ENCODE measurements at places on chromosomes 13 and 19.

DNA sequence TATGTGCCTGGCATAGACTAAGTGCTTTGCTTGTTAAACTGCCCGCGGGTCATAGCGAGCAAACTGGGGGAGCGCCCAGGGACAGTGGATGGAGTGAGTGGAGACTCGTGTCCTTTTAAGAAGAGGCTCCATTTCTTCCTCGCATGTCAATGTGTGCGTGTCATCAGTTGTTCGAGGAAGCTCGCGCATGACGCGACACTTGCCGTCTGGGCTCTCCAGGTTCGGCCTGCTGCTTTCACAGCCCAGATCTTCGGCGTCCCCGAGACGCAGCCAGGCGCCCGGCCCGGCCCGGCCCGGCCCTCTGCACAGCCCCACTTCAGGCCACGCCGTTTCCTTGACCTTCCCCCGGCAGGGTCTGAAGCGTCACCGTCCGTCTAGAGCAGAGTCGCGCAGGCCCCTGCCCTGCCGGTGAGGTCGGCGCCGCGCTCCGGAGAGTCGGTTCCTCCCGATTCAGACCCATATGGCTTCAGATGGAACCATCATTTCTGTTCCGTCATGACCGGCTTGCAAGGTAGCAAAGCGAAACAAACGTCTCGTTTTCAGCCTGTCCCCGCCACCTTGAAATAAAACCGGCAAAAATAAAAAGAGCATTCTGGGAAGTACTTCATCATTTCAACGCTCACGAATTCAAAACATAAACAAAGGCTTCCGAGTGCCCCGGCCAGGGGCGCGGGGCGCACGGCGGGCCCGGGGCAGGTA, 599 bp upstream of the ARHGEF7 start:
- DNase-seq, result no peak

- no peak for DNase-seq
Observed at GRCh38 chr13:26618726-26619125, 61.2 kb downstream of the WASF3 start.

GRCh38 chr19:18503971-18504885, 17.6 kb downstream of the ELL start:
- DNase-seq, result no peak

DNA sequence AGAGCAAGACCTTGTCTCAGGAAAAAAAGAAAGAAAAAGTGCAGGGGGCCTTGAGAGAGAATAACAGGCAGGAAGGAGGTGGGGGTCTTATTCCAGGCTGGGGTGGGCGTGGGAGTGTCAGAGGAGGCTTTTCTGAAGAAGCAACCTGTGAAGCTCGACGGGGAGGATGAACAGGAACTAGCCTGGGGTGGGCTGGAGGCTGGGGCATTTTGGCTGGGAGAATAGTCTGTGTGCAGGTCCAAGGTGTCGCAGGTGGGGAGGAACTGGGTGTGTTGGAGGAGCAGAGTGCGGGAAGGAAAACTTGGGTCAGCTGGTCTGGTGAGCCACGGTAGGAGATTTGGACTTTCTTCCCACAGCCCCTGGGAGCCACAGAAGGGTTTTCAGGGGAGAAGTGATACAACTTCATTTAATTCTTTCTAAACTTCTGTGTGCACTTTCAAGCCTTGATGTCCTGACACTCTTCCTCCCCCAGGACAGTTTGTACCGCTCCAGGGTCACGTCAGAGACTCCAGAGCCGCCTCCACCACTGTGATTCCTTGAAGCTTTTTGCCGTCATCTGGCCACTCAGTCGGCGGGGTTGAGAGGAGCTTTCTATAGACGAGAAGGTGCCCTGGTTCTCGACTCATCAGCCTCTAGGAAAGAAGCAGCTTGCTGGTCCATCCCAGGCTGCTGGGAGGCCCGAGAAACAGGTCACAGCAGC, 138.7 kb downstream of the SIPA1L3 start:
- DNase-seq, result no peak

- DNase-seq, result no peak
Observed at GRCh38 chr13:77306458-77306857, 20.4 kb downstream of the MYCBP2 start.

DNA sequence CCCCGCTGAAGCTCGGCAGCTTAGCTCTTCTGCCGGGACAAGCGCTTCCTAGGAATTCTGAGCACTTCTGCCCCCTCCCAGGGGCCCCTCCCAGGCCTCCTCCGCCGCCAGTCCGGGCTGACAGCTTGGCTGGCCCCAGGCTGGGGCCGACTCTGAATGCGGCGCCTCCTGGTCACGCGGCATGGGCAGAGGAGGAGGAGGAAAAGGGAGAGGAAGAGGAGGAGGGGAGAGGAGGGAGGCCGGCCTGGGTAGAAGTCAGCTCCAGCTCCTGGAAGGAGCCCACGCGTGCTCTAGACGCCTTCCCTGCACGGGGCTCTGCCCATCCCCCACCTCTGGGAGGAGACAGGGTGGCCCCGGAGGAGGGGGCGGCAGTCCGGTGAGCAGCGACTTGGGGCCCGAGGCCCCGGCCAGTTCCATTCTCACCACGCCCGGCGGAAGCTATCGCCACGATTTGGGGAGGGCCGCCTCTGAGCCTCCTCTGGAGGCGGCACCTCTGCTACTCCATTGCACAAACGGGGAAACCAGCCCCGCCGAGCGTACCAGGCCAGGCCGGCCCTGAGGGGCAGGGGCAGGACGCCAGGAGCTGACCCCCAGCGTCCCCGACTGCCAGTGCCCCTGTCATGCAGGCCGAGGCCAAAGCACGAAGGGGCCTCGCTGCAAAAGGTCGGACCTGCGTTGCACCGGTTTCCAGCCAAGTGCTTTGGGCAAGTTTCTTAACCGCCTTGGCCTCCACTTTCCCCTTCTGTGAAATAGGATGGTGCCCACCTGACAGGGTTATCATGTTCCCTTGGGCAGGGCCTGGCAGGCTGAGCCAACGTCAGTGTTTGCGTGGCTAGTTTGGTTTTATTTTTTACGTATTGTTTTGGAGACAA, 31.6 kb downstream of the CCNE1 start:
- no peak for DNase-seq

DNA sequence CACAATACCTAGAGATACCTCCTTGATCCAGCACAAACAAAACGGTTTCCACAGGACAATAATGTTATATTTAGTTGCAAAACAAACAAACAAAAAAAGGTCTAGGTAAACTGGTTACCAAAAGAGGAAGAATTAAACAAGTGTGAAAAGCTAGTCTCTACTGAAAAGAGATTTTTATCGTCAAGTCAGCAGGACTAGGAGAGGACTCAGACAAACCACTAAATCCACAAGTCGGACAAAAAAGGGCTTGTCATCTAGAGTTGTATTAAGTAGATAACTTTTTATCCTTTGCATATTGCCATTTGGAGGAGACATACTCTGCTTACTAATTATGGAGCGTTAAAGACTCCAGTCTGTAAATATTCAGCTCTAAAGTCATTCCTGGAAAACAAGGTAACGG, 9.9 kb upstream of the KPNA3 start:
- DNase-seq, result no peak

GRCh38 chr13:50668691-50669271, 174.7 kb downstream of the DLEU7 start:
- DNase-seq, result no peak

- DNase-seq, result no peak
Observed at GRCh38 chr13:98981369-98982080, 3.7 kb upstream of the DOCK9 start.

DNA sequence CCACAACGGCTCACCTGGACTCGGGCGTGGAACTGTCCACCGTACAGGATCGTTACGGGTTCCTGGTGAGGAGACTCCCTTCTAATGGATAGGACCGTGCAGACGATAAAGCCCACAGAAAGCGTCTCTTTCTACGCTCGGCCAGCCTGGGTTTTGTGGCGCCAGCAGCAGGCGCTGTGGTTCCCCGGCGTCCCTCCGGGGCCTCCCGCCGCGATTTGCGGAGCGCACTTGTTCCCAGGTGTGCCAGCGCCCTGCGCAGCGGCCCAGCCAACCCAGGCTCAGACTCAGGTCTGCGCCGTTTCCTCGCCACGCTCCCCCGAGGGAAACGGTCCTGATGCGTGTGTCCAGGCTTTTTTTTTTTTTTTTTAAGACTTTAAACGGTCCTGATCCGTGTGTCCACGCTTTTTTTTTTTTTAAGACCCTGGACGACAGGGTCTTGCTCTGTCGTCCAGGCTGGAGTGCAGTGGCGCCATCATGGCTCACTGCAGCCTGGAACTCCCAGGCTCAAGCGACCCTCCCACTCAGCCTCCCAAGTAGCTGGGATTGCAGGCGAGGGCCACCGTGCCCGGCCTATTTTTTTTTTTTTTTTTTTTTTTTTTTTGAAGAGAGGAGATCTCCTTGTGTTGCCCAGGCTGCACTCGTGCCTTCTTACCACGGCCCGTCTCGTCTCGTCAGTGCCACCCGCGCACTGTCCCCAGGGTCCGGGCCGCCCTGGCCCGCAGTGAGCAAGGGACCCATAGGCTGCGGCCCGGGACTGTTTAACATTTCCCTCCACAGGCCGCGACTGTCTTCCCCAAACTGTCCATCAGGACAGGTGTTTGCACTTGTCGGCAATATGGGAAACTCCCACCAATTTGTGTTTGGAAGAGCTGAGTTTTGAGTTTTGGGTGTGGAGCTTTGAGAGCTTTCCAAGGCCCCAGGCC, 23.8 kb downstream of the GJA3 start:
- DNase-seq, result no peak

GRCh38 chr13:111486801-111487200, 166.4 kb downstream of the TEX29 start:
- DNase-seq, result no peak

DNA sequence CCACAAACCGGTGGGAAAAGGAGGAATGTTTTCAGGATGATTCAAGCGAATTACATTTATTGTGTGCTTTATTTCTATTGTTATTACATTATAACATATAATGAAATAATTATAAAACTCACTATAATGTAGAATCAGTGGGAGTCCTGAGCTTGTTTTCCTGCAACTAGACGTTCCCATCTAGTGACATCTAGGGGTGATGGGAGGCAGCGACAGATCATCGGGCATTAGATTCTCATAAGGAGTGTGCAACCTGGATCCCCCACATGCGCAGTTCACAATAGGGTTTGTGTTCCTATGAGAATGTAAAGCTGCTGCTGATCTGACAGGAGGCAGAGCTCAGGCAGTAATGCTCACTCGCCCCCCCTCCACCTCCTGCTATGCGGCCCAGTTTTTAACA, 54.5 kb downstream of the SPTBN4 start:
- DNase-seq, result no peak

DNA sequence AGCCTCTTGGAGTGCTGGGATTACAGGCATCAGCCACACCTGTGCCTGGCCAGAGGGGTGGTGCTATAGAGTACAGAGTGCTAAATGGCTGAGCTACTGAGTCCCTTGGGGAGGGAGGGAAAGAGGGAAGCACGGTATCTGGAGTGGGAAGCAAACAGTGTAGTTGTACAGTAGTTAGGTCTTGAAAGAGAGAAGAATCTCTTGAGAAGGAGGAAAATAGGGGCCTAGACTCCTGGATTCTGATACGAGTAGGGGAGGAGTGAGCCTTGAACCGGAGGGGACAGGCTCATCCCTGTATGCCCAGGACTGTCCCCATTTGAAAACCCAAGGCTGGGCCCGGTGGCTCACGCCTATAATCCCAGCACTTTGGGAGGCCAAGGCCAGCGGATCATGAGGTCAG, 5.1 kb downstream of the MYADM start:
- no peak for DNase-seq

- DNase-seq, result no peak
Observed at GRCh38 chr13:51714663-51715168, 89.2 kb downstream of the DHRS12 start.

DNA sequence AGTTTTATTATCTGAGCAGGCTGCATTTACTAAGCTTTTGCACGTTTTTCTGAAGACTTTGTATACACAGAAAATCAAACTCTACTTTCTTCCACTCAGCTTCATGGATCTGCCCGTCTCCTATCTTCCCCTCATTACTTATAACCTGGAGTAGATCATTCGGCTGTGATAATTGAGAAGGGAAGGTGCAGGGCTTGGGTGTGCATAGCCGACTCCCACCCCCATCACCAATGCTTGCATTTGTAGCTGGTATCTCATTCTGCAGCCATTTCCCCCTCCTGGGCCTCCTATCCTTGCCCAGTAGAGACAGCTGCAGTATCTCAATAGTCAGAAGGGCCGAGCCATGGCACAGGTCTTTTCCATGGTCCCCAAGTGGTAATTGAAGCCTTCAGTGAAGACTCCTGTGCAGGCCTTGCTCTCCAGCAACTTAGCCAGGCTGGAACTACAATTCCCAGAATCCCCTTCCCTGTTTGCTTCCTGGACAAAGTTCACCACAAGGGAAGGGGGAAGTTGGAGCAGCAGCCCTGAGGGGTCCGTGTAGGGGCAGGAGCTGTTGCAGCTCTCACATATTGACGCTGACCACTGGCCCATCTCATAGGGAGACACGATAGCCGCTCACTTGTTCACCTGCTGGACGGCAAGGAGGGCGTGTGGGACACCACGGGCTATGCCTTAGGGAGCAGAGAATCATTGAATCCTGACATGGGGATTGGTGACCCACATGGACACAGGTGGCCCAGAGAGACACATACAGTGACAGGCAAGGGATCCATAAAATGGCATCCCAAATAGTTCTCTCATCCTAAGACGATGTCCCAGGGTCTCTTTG, 2.1 kb upstream of the SIGLEC8 start:
- DNase-seq, result no peak

All from activated effector memory CD4-positive, alpha-beta T cell treated with Interleukin-2 at 50 U/mL for 16 hours (primary cell).